Stimulated activated CD8-positive, alpha-beta memory T cell treated with anti-CD3 and anti-CD28 coated beads, Interleukin-15, amount 100 ng/mL, for 24 hours (primary cell): ENCODE measurements at places on chromosomes 4 and X.

- DNase-seq = no peak
Measured at GRCh38 chr4:70613306-70614183, 15.0 kb upstream of the ENAM start.

DNA sequence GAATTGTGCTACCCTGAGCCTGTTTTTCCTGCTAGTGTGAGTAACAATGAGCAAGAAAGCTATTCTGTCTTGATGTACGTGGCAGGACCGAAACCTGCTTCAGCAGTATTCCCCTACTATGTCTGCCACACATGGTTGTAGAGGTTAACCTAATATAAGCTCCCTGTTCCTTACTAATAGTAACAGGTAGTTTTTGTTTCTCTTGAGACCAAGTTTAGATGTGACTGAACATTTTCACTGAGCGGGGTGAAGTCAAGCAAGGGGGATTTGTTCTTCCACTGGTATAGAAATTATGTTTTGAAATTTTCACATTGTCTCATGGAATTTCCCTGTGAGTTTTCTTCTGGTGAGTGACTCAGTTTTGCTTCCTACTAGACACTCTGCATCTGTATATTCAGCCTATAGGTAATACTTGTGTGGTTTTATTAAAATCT, 37.3 kb downstream of the RRAGB start:
- DNase-seq = no peak

DNA sequence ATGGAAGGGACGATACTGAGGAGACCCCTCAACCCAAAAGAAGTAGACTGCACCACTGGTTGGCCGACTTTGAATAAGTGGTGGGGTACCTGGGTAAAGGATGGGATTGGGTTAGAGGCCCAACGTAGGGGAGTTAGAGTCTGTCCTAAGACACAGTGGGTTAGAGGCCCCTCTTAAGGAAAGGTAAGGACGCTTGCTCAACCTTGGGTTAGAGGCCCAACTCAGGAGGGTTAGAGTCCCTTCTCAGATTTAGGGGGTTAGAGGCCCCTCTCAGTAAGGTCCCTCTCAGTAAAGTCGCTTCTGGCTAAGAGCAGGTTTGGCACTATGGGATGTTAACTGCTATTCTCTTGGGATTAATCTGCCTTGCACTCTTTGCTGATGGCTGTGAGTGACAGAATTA, 81.3 kb downstream of the ACOX3 start:
- no peak for DNase-seq

- no peak for DNase-seq
Measured at GRCh38 chr4:173178144-173178543, 9.5 kb downstream of the GALNT7 start.

DNA sequence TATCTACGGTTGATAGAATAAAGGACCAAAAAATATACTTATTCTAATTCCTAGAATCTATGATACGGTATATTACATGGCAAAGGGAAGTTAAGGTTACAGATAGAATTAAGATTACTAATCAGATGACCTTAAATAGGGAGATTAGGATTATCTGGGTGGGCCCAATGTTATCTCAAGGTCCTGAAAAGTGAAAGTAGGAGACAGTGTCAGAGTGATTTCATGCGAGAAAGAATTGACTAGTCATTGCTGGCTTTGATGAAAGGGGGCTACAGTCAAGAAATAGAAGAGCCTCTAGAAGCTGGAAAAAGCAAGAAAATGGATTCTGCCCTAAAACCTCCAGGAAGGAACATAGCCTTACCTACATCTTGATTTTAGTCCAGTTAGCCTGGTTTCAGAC, 176.9 kb upstream of the PPP1R2C start:
- no peak for DNase-seq

GRCh38 chr4:130545596-130545995, 1449.6 kb downstream of the C4orf33 start:
- DNase-seq = no peak

- no peak for DNase-seq
Measured at GRCh38 chr4:8639021-8639420, 46.5 kb downstream of the CPZ start.

GRCh38 chr4:179486570-179487335, 2044.5 kb upstream of the AGA start:
- DNase-seq = no peak

- no peak for DNase-seq
Measured at GRCh38 chr4:101103381-101104142, 243.8 kb downstream of the PPP3CA start.

GRCh38 chr4:27635936-27636913, 775.6 kb downstream of the STIM2 start:
- no peak for DNase-seq

- DNase-seq = no peak
Measured at GRCh38 chr4:157678478-157678877, 457.9 kb downstream of the GRIA2 start.
